ENCODE measurements at places on chromosomes 3 and 15. TPM values are rescaled to one million over a fixed set of nuclear protein-coding genes. Genes with fewer than 3 reads are reported as not detected.

CD96 gene
- 0.32 TPM for total RNA-seq

MKRN2 gene
- 33.6 TPM for total RNA-seq

SPSB4 gene
- 5.3 TPM for total RNA-seq

HRH1 gene
- 1.4 TPM for total RNA-seq

SRPRB gene
- total RNA-seq: 29.1 TPM

FBXL22 gene
- total RNA-seq: 42.4 TPM

XYLB gene
- total RNA-seq: 0.45 TPM

WDR93 gene
- total RNA-seq: not detected

EPHB3 gene
- total RNA-seq: 1.6 TPM

GUCA1C gene
- total RNA-seq: 1.8 TPM

HYAL3 gene
- 0.92 TPM for total RNA-seq

PROS1 gene
- total RNA-seq: 38.0 TPM

SCN5A gene
- total RNA-seq: 133 TPM

SLCO2A1 gene
- 11.6 TPM for total RNA-seq

GOLGA8H gene
- total RNA-seq: not detected

SEMA3G gene
- total RNA-seq: 9.1 TPM

- no peak for DNase-seq
Observed at GRCh38 chr15:61649046-61649445, 411.2 kb downstream of the VPS13C start.

GRCh38 chr15:67184208-67184925 is 70.1 kb downstream of the AAGAB start:
- no peak for DNase-seq

- no peak for DNase-seq
Observed at GRCh38 chr3:127431066-127431465, 143.2 kb upstream of the PRR20G start.

DNA sequence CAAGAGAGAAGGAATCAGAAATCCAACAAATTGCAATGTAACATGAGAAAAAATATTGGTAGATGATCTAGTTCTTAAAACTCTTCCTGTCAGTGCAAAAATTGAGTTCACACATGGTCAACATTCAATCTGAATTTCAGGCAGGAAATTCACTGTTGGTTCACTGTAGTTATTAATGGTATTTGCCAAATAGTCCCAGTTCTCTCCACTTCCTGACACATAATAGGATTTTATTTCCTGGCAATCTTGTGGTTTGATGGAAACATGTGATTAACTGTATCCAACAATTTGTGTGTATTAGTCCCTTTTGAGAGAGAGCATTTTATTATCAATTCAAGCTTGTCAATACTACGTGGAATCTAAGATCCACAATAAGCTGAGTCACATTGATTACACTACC is 1103.1 kb downstream of the ROBO2 start:
- no peak for DNase-seq

DNA sequence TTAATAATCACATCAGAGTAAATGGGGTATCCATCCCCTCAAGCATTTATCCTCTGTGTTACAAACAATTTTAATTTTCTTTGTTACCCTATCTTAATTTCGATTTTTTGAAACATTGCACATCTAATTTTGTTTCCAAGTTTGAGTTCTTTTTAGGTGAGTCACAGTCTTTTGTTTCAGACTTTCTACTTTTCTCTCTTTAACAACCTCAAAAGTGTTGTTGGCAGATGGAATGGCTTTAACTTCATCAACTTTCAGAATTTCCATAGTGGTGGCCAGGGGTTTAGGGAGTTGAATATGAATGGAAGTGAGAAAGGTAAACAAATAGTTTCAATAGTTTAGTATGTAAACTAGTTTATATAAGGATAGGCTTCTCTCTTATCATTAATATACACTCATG is 223.0 kb upstream of the MLF1 start:
- no peak for DNase-seq

DNA sequence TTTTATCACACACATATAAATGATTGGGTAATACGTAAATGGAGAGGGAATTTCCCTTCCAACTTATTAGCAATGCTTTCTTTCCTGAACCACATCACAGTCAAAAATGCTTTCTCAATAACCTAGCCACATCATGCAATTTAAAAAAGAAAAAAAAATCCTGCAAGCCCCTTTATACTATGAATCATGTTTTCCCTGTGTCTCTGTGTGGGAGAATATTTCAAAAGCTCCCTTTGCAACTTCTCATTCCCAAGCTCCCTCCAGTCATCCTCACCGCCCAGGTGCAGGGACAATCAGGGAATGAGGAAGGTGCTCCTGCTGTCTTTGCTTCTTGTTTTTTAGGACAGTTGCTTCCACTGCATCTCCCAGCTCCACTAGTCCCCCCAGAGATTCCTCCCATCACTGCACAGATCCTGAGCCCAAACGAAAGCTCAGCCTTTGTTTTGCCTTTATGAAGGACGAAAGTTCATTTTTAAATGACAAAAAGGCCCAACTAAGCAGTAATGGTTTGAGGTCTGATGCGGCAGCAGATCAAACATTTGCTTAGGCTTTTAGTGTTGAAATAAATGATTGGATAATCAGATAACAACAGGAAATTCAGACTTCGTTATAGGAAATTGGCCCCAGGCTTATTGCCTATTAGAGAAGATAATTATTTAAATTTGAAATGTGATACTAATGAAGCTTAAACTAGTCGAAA is 47.8 kb upstream of the ADGRG7 start:
- no peak for DNase-seq

DNA sequence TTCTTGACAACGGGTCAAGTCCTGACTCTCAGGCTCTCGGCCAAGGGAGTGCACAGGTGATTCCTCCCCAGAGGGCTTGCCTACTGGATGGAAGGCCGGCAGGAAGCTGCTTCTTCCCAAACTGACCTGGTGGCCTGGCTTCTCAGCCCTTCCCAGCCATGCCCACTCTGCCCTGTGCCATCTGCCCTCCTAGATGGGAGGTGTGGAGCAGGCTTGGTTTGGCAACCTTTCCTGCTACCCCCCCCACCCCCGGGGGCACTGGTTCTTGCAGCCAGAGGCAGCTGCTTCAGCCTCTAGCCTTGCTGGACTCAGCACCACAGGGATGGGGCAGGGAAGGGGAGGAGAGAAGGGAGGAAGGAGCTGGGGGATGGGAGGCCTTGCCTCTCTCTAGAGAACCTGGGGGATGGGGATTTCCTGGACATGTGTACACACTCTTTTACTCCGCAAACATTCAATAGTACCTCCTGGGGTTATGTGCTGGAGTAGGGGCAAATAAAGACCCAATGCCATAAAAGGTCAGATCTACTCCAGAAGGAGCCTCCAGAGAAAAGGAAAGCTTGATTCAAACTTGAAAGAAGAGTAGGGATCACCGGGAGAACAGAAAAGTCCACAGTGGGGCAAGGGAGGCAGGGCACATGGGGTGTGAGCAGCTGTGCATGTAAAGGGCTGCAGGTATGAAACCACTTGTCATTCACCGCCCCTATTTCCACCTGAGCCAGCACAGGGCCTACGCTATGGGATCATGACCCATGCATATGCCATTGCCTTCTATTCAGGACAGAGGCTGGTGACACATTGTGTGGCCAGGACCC is 4.2 kb upstream of the DAPK2 start:
- no peak for DNase-seq

GRCh38 chr3:85005946-85006345 is 47.2 kb downstream of the CADM2 start:
- no peak for DNase-seq

DNA sequence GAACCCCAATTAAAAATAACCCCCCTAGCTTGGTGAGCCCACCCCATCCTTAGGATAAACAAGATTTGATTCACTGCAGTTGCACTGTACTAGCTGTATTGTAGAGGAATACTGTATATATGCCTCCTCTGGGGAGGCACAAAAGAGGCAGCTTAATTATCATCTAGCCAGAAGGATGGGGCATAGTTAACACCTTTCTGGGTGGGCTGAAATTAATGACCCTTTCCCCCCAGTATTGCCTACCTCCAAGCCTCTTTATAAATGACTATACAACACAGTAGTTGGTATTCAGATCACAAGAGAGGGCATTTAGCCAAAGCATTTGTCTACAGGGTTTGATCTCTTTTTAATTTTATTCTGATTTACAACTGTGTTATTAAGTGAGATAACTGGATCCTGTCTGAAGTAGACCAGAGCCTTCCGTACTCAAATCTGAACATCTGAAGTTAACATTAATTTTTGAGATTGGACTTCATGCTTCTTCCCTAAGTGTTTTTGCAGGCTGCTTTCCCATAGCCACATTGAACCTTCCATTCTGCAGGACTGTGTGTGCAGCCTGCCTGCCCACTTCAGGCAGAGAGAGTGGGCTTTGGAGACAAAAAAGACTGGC is 807.0 kb upstream of the ARRDC4 start:
- DNase-seq: no peak

GRCh38 chr3:130576375-130577266 is 59.6 kb downstream of the COL6A6 start:
- DNase-seq: no peak

- no peak for DNase-seq
Observed at GRCh38 chr3:30775040-30775439, 119.4 kb downstream of the GADL1 start.

DNA sequence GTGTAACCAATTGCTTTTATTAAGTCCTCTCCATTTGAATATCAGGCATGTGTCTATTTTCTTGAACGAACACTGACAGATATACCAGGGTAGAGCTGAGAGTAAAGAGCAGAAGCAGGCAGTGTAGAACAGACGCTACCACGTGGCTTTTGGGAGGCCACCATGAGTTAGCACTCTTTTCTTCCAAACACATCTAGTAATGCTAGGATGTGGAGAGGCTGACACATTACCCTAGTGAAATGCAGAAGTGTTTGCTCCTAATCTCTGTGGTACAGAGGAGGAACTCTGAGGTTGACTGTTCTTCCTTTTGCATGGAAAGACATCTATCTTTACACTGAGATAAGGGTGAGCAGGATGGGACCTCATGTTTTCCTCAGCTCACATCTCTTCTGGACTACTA is 216.3 kb downstream of the SATB1 start:
- no peak for DNase-seq

GRCh38 chr3:34872406-34872805 is 766.9 kb upstream of the ARPP21 start:
- no peak for DNase-seq

DNA sequence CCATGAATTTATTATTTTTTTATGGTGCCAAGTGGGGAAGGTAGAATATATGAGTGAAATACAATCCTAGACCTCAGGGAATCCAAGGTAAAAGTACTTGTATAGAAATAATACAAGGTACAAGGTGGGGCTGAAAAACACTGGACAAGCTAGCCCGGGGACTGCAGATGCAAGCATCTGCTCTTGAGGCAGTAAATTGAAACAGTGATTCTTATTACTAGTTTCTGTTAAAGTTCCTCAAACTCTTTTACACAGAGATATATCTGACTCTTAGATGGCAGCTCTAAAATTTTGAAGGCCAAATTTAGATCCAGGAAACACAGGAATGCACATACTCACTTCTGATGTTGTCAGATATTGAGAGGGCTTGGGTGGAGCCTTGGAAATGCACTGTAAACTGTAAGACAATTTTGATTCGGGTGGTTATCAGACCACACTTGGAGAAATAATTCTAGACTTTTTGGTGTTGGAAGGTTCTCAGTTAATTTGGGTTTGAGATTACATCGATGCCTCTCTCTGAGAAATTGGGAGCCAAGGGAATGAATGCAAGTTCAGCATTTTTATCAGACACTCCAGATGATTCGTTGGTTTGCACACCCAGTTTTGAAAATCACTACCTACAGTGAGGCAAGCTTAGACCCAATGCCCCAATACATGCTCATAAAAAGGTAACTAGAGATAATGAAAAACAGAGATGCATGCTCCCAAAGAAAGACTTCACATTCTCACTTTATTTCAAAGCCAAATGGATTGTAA is 7.3 kb downstream of the TP63 start:
- no peak for DNase-seq

- no peak for DNase-seq
Observed at GRCh38 chr3:94673876-94674275, 611.0 kb downstream of the NSUN3 start.

- DNase-seq: no peak
Observed at GRCh38 chr15:71348597-71348996, 233.3 kb downstream of the THSD4 start.

GRCh38 chr3:64174328-64174727 is 50.9 kb downstream of the PRICKLE2 start:
- no peak for DNase-seq

GRCh38 chr3:34363881-34364280 is 565.5 kb downstream of the PDCD6IP start:
- no peak for DNase-seq

DNA sequence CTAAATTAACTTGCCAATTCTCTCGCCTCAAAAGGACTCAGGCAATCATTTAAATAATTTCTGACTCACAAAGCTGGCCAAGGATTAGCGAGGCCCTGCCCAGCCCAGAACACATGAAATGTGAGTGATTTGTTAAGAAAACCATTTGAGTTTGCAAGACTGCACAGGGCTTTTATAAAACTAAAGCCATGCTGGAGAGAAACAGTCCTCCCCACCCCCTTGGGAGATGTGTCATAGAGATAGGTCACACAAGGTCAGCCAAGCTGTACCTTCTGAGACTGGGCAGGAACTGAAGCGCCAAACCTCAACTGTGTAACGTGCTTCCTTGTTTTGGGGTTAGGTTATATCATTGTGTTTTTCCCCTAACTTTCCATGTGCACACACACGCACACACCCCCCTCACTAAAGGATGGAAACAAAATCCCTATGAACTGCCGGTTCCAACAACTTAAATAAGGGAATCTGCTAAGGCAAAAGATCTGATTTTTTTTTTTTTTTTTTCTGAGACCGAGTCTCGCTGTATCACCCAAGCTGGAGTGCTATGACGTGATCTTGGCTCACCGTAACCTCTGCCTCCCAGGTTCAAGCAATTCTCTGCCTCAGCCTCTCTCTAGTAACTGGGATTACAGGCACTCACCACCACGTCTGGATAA is 8.1 kb downstream of the SPATA12 start:
- DNase-seq: peak; percentile 55

DNA sequence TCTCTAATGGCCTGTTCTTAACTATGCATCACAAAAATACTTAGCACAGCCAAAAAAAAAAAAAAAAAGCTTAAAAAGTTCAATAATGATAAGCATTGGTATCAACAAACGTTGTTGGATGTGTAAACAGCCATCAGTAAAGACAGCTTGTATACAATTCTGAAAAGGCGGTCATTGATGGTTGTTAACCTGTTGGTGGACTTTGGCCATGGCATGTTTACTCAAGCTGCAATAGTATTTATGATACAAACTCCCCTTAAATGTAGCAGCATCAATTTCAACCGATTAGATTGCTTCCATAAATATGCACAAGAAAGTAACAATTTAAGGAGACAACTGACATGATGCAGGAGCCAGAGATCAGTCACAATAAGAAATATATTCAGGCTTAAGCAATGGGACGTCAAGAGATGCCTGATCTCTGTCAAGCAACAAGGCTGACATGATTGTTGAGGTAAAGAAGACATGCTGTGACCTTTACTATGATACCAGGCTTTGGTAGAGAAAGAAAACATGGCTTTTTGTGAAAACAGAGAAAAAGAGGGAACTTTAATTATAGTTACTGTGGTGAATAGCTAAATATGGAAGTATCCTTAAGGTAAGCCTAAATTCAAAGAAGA is 14.2 kb upstream of the SLC7A14 start:
- DNase-seq: no peak

GRCh38 chr3:153050978-153051377 is 111.0 kb upstream of the RAP2B start:
- DNase-seq: no peak

Data from left ventricle myocardium superior (tissue), 1 donor.